ENCODE measurements at places on chromosomes 11 and 22.
A peak's percentile ranks its signal among the peaks of the same experiment; 100 is the strongest.

DNA sequence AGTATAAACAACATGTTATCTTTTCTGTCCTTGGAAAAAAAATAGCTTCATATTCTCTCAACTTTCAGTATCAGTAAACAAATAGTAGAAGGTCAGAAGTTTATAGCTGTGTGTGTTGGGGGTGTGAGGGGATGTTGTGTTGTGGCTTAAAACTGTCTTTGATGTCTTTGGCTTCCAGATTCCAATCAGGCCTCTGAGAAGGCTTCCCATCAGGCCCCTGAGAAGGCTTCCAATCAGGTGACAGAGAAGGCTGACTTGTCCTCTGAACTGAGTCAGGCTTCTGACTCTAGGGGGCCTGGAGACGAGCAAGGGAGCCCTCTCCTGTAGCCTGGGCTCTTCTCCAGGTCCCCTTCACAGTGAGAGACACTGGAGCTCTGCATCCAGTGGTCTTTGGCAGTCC is 9.3 kb downstream of the MTFP1 start:
- no peak for DNase-seq

GRCh38 chr11:124875401-124875800 is 10.2 kb downstream of the ROBO3 start:
- DNase-seq, result no peak

- no peak for DNase-seq
Observed at GRCh38 chr11:63590024-63590788, 24.0 kb downstream of the PLAAT3 start.

DNA sequence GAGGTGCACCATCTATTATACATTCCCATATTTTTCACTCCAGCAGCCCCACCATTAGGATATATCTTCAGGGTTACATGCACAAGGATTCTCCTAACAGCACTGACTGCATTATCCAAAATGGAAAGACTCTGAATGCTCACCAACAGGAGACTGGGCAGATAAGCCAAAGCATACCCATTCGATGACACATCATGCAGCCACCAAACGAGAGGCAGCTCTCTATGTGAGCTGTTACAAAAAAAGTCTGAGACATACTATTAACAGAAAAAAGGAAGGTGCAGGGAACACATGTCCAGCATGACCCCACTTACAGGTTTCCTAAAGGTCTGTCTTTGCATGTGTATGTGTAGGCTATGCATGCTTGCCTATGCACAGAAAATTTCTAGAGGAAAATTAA is 12.4 kb upstream of the SERPIND1 start:
- no peak for DNase-seq

DNA sequence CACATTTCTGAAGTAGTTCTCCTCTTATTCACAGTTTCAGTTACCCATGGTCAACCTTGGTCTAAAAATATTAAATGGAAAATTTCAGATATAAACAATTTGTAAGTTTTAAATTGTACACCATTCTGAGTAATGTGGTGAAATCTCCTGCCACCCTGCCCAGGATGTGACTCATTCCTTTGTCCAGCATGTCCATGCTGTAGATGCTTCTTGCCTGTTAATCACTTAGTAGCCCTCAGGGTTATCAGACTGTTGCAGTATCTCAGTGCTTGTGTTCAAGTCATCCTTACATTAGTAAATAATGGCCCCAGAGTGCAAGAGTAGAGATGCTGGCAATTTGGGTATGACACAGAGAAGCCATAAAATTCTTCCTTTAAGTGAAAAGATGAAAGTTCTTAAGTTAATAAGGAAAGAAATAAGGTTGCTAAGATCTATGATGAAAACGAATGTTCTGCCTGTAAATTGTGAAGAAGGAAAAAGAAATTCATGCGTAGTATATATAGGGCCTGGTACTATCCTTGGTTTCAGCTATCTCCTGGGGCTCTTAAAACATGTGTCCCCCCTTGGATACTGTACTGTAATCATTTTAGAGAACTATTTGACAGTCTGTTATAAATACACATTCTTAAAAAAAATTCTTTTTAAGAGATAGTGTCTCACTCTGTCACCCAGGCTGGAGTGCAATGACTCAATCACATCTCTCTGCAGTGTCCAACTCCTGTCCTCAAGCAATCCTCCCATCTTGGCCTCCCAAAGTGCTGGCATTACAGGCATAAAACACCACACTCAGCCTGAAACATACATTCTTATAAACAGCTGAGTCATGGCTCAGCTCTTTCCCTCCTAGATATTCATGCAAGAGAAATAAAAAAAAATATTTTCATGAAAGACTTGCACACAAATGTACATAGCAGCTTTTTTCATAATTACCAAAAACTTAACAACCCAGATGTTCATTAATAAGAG is 31.3 kb downstream of the MTNR1B start:
- DNase-seq, result peak; percentile 51

GRCh38 chr11:19107125-19107524 is 9.8 kb upstream of the ZDHHC13 start:
- no peak for DNase-seq

GRCh38 chr11:98944461-98944860 is 76.3 kb upstream of the CNTN5 start:
- no peak for DNase-seq

GRCh38 chr22:46465345-46465720 is 72.1 kb downstream of the CELSR1 start:
- no peak for DNase-seq

GRCh38 chr22:37141971-37142370 is 7.7 kb downstream of the IL2RB start:
- DNase-seq, result no peak

- no peak for DNase-seq
Observed at GRCh38 chr11:1049431-1049891, 12.9 kb upstream of the MUC6 start.

GRCh38 chr22:39146256-39147101 is 6.0 kb downstream of the CBX7 start:
- no peak for DNase-seq

- no peak for DNase-seq
Observed at GRCh38 chr22:36816636-36817524, at the start of gene PVALB. Gene PVALB, minus strand, starts transcription at chr22:36817035. Its CDS starts 30 bp downstream, at chr22:36817005.

GRCh38 chr11:1020211-1020905 is 16.2 kb downstream of the MUC6 start:
- no peak for DNase-seq

DNA sequence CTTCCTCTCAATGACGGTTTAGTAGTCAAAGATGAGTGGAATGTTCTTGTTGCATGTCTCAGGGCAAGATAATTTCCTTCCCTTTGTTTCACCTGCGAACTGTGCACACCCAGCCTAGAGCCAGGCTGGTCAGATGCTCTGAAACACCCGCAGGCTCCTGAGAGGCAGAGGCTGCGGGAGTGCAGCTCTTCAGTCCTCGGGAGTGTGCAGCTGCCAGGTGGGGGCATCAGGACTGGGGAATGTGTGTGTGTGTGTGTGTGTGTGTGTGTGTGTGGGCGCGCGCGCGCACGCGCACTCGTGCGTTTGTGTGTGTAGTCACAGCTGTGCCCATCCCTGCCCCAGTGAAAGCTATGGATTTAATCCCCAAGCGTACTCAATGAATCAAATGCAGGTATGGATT is 136.2 kb upstream of the NTM start:
- DNase-seq, result no peak

DNA sequence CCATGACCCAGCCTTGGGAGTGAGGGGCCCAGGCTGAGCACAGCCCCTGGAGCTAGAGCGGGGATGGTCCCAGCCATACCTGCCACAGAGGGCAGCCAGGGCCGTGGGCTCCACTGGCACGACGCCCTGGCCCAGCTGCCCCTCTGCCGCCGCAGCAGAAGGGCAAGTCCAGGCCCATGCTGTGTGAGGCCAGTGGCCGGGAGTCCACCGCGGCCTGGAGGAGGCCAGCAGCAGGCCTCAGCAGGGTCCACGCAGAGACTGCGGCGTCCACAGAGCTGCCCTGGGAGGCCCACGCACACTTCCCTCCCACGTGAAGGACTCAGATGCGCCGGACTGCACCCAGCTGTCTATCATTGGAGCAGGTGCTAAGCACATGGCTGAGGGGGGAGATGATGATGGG is 23.5 kb downstream of the MOB2 start:
- DNase-seq, result no peak

DNA sequence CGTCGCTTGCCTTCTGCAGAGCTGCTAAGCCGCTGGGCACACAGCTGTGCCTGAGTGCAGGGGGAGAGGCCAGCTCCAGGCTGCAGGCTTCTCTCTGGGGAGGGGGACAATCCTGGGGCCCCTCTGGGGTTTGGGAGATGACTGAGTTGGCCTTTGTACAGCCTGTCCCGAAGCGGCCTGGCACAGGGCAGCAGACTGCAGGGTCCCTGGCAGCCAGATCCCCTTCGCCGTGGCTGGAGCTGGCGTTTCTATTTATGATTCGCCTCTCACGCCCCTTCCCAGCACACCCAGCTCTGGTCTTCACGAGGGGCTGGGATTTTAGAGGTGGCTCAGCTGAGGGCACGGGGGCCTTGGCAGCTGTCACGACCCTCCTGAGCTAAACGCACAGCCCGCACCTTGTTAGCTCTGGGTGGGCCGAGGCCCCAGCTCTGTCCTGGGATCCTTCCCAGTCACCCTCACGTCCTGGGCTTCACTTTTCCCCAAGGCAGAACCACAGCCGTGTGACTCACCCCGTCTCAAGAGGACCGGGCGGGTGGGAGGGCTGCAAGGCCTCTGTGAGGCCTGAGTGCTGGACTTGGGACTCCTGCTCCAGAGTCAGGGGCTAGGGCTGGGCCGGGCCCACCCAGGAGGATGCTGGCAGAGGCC is 18.4 kb downstream of the OSBPL5 start:
- no peak for DNase-seq

GRCh38 chr11:123055191-123055901 is 6.6 kb downstream of the HSPA8 start:
- no peak for DNase-seq

GRCh38 chr11:2169005-2169378 is 2.6 kb downstream of the TH start:
- DNase-seq, result no peak

GRCh38 chr11:68946416-68947090 is 34.2 kb downstream of the MRGPRD start:
- no peak for DNase-seq

DNA sequence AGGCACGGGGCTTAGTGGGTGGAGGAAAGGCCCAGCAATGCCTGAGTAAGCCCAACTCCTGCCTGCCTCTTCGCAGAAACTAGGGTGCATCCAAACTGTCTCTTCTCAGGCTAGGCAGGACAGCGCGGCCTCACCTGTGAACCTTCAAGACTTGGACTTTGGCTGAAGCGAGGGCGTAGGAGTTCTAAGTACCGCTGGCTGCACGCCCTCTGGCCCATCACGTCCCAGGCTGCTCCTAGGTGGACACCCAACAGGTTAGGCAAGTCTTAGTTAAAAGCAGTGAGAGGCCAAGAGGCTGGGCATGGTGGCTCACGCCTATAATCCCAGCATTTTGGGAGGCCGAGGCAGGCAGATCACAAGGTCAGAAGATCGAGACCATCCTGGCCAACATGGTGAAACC is 1.8 kb upstream of the DDB2 start:
- DNase-seq, result no peak

- DNase-seq, result no peak
Observed at GRCh38 chr22:44482776-44483175, 15.3 kb downstream of the RTL6 start.

- no peak for DNase-seq
Observed at GRCh38 chr11:56916162-56916561, 72.6 kb upstream of the OR5AK2 start.
